ENCODE measurements at places on chromosomes 5 and 9. TPM values are rescaled to one million over a fixed set of nuclear protein-coding genes. Genes with fewer than 3 reads are reported as not detected.
A peak's percentile ranks its signal among the peaks of the same experiment; 100 is the strongest.

Gene NEURL1B
- total RNA-seq = 0.07 TPM

- H3K27me3 ChIP-seq = peaks cover 22% of the 10 kb centered on the region
- H3K4me3 ChIP-seq = no peak overlapping the region
- no peak overlapping the region for H3K27ac ChIP-seq
- H3K4me1 ChIP-seq = no peaks in the 10 kb centered on the region
Measured at GRCh38 chr5:2186472-2187015, 303.8 kb upstream of the IRX4 start.

Gene ADAMTSL2
- total RNA-seq = not detected

Gene CMYA5
- 0.15 TPM for total RNA-seq

- H3K4me3 ChIP-seq = no peak overlapping the region
- no peak for DNase-seq
- no peak overlapping the region for H3K27ac ChIP-seq
- H3K27me3 ChIP-seq = peaks cover 13% of the 10 kb centered on the region
- no peaks in the 10 kb centered on the region for H3K36me3 ChIP-seq
- no peaks in the 10 kb centered on the region for H3K4me1 ChIP-seq
Measured at GRCh38 chr5:174625591-174626350, 98.6 kb upstream of the MSX2 start.

- no peaks in the 10 kb centered on the region for H3K4me1 ChIP-seq
- no peak for DNase-seq
- H3K27ac ChIP-seq = no peak overlapping the region
- peaks cover 17% of the 10 kb centered on the region for H3K27me3 ChIP-seq
- no peak overlapping the region for H3K4me3 ChIP-seq
Measured at GRCh38 chr9:115691693-115692092, 461.9 kb upstream of the PAPPA start.

Gene DOCK2
- total RNA-seq = 249 TPM

DNA sequence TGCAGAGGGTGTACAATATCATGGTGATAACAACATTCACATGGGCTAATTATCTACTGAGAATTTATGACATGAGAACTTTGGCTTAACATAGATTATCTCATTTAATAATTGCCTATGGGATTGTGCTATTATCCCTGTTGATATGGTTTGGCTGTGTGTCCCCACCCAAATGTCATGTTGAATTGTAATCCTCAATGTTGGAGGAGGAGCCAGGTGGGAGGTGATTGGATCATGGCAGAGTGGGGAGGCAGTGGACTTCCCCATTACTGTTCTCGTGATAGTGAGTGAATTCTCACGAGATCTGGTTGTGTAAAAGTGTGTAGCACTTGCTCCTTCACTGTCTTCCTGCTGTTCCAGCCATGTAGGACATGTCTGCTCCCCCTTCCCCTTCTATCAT lies 186.4 kb downstream of the TRIM32 start:
- H3K4me1 ChIP-seq = no peaks in the 10 kb centered on the region
- H3K4me3 ChIP-seq = no peak overlapping the region
- H3K36me3 ChIP-seq = no peaks in the 10 kb centered on the region
- H3K27ac ChIP-seq = no peak overlapping the region
- no peaks in the 10 kb centered on the region for H3K27me3 ChIP-seq
- no peak for DNase-seq

GRCh38 chr9:88355166-88355565 lies 33.1 kb upstream of the SPIN1 start:
- no peaks in the 10 kb centered on the region for H3K4me1 ChIP-seq
- DNase-seq = no peak
- no peaks in the 10 kb centered on the region for H3K36me3 ChIP-seq
- H3K27me3 ChIP-seq = no peaks in the 10 kb centered on the region

Gene SV2C
- 0.18 TPM for total RNA-seq

Gene MAMDC2
- 0.07 TPM for total RNA-seq

DNA sequence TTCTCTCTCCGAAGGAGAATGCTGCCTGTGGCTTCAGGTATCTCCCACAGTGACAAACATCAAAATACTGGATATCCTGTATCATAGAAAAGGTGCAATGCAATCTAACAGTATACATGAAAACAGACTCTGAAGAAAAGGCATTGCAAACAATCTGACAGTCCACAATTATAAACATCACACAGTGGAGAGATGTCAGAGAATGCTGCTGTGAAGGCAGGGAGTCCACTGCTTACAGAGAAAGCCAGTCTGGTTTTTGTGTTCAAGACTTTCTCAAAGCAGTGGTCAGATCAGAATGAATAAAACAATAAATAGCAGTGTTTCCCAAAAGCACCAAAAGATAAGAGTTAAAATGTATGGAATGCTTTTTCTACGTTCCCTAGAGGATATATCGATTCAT lies 28.7 kb downstream of the TTC23L start:
- H3K36me3 ChIP-seq = no peaks in the 10 kb centered on the region
- H3K4me3 ChIP-seq = no peak overlapping the region
- no peak overlapping the region for H3K27ac ChIP-seq
- peaks cover 5% of the 10 kb centered on the region for H3K27me3 ChIP-seq
- no peaks in the 10 kb centered on the region for H3K4me1 ChIP-seq

DNA sequence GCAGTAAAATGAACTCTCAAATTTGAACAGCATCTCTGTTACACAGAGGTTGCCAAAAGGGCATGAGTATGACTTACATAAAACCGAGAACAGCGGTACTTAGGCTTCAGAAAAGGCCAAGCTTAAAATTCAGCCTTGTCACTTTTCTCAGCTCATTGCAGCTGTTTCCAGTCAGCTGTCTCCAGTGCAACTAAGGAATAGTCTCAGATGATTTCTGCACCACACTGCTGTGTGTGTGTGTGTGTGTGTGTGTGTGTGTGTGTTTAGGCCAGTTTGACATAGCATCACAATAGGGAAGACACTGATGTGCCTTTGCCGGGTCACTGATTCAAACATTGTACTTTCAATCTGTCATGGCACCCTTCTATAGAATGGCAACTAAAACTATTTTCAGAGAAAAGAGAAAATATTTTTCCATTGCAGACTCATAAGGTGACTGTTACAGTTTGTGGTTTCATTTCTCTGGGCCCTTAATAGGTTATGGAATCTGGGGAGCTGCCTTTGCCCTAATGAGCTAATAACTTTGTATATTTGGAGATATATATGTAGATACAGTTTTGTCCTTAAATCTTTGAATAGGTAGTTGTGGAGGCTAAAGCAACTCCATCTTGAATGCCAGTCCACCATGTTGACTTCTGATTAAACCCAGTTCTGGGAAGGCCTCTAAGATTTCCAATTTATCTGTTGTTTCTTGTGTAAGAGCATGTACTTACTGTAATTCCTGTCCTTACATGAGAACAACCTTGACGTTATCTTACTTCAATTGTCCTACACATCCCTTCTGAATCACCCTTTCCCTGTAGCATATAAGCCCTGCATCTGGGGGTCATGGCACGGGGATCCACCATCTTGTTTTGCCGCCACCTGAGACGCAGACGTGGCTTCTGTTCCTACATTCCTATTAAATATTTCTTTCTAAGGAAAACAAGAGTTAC lies 4.5 kb downstream of the LSM11 start:
- peak overlapping the region; percentile 69 for H3K27ac ChIP-seq
- H3K4me1 ChIP-seq = peaks cover 26% of the 10 kb centered on the region
- DNase-seq = no peak
